ENCODE measurements at places on chromosomes 4 and X.
A peak's percentile ranks its signal among the peaks of the same experiment; 100 is the strongest.

DNA sequence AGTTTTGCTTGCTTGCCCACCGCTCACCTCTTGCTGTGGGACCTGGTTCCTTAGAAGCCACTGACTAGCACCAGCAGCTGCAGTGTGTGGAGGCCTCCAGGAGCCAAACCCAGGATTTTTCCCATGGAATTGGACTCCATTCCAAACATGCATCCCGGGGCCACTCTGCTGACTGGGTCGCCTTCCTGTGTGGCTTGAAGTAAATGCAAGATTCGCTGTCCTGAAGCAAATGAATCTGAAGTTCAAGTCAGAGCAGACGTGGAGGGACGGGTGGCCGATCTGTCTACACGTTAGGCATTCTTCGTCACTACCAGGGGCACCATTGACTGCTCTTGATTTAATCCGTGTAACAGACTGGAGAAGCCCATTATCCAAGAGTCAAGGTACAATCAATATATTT, 109.0 kb downstream of the SHOX start:
- H3K4me1 ChIP-seq = no peaks in the 10 kb centered on the region
- no peaks in the 10 kb centered on the region for H3K36me3 ChIP-seq
- no peak overlapping the region for H3K4me3 ChIP-seq
- H3K27me3 ChIP-seq = no peaks in the 10 kb centered on the region
- no peak overlapping the region for H3K27ac ChIP-seq
- DNase-seq = no peak

DNA sequence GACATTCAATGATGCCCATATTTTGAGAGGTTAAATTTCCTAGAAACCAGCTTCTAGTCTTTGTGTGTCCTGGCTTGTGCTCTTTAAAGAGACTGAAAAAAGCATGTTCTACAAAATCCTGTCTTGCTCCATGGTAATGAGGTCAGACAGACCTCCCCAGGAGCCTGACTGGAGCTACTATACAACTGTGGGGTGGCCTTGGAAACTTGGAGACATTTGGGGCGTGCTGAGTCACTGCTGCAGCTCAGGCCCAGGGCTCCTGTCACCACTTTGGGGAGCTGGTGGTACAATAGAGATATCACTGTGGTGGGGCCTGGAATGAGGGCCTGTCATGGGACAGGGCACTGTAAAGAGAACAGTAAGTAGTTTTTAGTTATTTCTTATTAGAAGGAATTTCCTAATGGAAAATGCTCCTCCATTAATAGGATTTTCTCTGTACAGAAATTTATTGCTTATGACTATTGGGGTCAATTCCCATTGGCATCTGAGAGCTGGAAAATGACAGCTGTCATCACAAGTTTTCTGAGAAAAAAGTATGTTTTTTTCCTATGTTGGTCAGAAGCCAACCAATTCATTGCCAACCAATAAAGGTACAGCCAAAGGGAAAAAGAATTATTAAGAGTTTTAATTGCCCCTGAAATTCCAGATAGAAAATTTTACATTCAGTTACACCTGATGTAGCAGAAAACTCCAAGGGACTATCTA, 207.4 kb upstream of the JADE1 start:
- H3K4me3 ChIP-seq = no peak overlapping the region
- H3K27me3 ChIP-seq = no peaks in the 10 kb centered on the region
- no peak for DNase-seq
- no peak overlapping the region for H3K27ac ChIP-seq
- peaks cover 27% of the 10 kb centered on the region for H3K4me1 ChIP-seq
- H3K36me3 ChIP-seq = no peaks in the 10 kb centered on the region

GRCh38 chr4:65023883-65024670, 614.8 kb upstream of the TECRL start:
- no peaks in the 10 kb centered on the region for H3K36me3 ChIP-seq
- no peaks in the 10 kb centered on the region for H3K4me1 ChIP-seq
- no peak overlapping the region for H3K4me3 ChIP-seq
- no peaks in the 10 kb centered on the region for H3K27me3 ChIP-seq
- H3K27ac ChIP-seq = no peak overlapping the region

DNA sequence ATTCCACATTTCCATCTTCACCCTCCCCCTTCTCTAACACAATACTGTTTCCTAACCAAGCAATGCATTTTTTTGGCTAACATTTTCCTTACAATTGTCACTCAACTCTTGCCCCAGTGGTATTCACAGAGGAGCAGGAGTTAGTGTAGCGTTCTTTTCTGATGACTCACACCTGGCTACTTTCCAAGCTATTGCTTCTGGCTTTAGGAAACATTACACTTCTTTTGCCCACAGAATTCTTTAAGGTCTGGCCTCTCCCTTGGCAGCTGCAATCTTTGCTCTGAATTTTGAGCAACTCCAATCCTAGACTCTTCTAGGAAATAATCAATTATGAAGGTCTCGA, 27.5 kb upstream of the PDGFC start:
- peaks cover 11% of the 10 kb centered on the region for H3K4me1 ChIP-seq
- H3K36me3 ChIP-seq = no peaks in the 10 kb centered on the region
- DNase-seq = no peak
- H3K4me3 ChIP-seq = no peak overlapping the region
- no peaks in the 10 kb centered on the region for H3K27me3 ChIP-seq

- peaks cover 4% of the 10 kb centered on the region for H3K36me3 ChIP-seq
- no peak for DNase-seq
- H3K27me3 ChIP-seq = no peaks in the 10 kb centered on the region
- H3K27ac ChIP-seq = peak overlapping the region; percentile 95
Measured at GRCh38 chr4:99090481-99091215, 2.1 kb upstream of the ADH5 start.

- no peak for DNase-seq
- H3K27me3 ChIP-seq = no peaks in the 10 kb centered on the region
- H3K36me3 ChIP-seq = no peaks in the 10 kb centered on the region
- H3K27ac ChIP-seq = no peak overlapping the region
- no peak overlapping the region for H3K4me3 ChIP-seq
Measured at GRCh38 chrX:136051611-136052010, 66.4 kb downstream of the SLC9A6 start.

GRCh38 chr4:163485589-163485988, 8.9 kb upstream of the TMA16 start:
- DNase-seq = no peak
- H3K27me3 ChIP-seq = no peaks in the 10 kb centered on the region
- H3K36me3 ChIP-seq = no peaks in the 10 kb centered on the region
- no peak overlapping the region for H3K27ac ChIP-seq
- no peak overlapping the region for H3K4me3 ChIP-seq
- H3K4me1 ChIP-seq = no peaks in the 10 kb centered on the region

- no peak overlapping the region for H3K27ac ChIP-seq
- no peaks in the 10 kb centered on the region for H3K36me3 ChIP-seq
- DNase-seq = no peak
- H3K4me3 ChIP-seq = no peak overlapping the region
- no peaks in the 10 kb centered on the region for H3K27me3 ChIP-seq
Measured at GRCh38 chr4:90317785-90318184, 190.6 kb downstream of the CCSER1 start.

DNA sequence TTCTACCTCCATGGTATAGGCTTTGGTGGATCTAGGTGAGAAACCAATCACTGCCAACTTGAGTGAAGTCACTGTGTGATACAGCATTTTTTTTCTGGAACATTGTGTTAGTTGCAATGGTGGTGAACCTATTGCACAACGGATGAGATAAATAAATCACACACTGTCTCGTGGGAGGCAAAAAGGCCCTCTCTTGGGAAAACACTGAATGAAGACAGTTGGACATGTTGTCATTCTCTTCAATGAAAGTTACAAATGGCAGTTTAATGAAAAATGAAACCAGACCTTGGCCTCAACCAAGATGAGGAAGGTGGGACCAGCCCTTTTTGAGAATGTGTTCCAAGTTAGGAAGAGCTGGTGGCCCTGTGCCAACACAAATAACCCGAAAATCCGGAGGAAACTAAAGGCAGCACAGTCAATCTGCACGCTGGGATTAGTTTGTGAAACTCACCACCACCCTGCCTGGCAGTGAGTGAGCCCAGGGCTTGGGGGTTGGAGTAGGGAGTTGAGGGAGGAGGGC, 5.4 kb upstream of the ADGRG2 start:
- DNase-seq = no peak
- peaks cover 2% of the 10 kb centered on the region for H3K27me3 ChIP-seq
- H3K27ac ChIP-seq = no peak overlapping the region
- H3K4me1 ChIP-seq = no peaks in the 10 kb centered on the region
- no peaks in the 10 kb centered on the region for H3K36me3 ChIP-seq
- no peak overlapping the region for H3K4me3 ChIP-seq

DNA sequence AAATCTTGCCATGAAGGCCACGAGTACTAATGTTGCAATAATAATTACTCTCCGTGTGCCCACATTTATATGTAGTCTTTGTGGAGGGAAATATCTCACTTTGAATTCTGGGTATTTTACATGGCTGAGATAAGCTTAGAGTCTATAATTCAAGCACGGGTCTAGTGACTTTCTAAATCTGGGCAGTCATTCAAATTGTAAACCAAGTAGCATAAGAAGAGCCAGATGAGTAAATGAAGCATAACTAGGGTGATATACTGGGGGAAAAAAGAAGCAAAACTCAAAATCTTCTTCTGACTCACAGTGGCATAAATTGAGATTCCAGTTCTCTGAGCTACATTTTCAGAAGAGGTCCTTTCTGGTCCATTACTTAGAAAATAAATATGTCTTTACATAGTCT, 53.0 kb downstream of the MAPK10 start:
- DNase-seq = no peak
- no peaks in the 10 kb centered on the region for H3K27me3 ChIP-seq
- no peaks in the 10 kb centered on the region for H3K36me3 ChIP-seq
- H3K4me1 ChIP-seq = no peaks in the 10 kb centered on the region
- no peak overlapping the region for H3K4me3 ChIP-seq

DNA sequence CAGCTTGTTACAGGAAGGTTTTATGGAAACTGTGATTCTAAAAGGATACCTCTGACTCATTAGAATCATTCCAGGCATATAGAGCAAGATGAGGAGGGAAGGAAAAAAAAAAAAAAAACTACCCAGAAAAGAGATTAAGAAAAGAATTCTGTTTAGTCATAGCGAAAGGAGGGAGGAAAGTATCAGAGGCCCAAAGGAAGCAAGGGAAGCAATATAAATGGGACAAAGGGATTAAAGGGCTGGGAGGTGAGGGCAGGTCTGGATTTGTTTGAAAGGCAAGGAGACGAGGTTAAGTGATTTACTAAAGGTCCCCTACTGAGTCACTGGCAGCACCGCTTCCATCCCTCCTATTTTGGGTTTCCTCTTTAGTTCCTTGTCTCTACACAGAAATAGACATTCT, 88.6 kb upstream of the IL1RAPL1 start:
- no peaks in the 10 kb centered on the region for H3K4me1 ChIP-seq
- H3K27ac ChIP-seq = no peak overlapping the region
- no peak overlapping the region for H3K4me3 ChIP-seq
- no peaks in the 10 kb centered on the region for H3K36me3 ChIP-seq
- no peak for DNase-seq

GRCh38 chr4:159577241-159577640, 474.4 kb downstream of the RAPGEF2 start:
- no peak overlapping the region for H3K4me3 ChIP-seq
- no peaks in the 10 kb centered on the region for H3K4me1 ChIP-seq
- DNase-seq = no peak
- H3K36me3 ChIP-seq = no peaks in the 10 kb centered on the region
- H3K27ac ChIP-seq = no peak overlapping the region
- H3K27me3 ChIP-seq = no peaks in the 10 kb centered on the region

- no peaks in the 10 kb centered on the region for H3K36me3 ChIP-seq
- no peak overlapping the region for H3K4me3 ChIP-seq
- DNase-seq = no peak
- no peaks in the 10 kb centered on the region for H3K4me1 ChIP-seq
Measured at GRCh38 chr4:176767183-176767582, 25.5 kb downstream of the VEGFC start.

DNA sequence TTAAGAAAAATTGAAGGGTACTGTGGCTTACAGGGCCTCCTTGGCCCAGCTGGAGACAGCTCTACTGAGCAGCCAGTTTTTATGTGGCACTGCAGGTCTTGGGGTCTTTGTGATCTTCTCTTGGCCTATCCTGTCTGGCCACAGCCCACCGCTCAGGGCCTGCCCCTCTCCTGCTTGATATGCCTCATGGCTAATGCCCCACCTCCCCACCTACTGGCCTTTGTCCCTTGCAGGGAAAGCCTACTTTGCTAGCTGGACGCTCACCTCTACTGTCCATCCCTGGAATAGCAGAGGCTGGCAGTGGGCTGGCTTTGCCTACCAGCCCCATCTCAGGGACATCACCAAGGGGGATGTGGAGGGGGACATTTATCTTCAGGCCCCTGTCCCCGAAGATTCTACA, 134.1 kb downstream of the PJA1 start:
- DNase-seq = no peak
- peaks cover 11% of the 10 kb centered on the region for H3K4me1 ChIP-seq
- no peak overlapping the region for H3K4me3 ChIP-seq
- H3K27ac ChIP-seq = no peak overlapping the region
- H3K36me3 ChIP-seq = no peaks in the 10 kb centered on the region

GRCh38 chr4:109046471-109047201, 255.8 kb downstream of the COL25A1 start:
- no peaks in the 10 kb centered on the region for H3K36me3 ChIP-seq
- H3K27me3 ChIP-seq = no peaks in the 10 kb centered on the region
- peak overlapping the region; percentile 34 for H3K4me3 ChIP-seq
- H3K27ac ChIP-seq = peak overlapping the region; percentile 46
- no peak for DNase-seq
- peaks cover 9% of the 10 kb centered on the region for H3K4me1 ChIP-seq

DNA sequence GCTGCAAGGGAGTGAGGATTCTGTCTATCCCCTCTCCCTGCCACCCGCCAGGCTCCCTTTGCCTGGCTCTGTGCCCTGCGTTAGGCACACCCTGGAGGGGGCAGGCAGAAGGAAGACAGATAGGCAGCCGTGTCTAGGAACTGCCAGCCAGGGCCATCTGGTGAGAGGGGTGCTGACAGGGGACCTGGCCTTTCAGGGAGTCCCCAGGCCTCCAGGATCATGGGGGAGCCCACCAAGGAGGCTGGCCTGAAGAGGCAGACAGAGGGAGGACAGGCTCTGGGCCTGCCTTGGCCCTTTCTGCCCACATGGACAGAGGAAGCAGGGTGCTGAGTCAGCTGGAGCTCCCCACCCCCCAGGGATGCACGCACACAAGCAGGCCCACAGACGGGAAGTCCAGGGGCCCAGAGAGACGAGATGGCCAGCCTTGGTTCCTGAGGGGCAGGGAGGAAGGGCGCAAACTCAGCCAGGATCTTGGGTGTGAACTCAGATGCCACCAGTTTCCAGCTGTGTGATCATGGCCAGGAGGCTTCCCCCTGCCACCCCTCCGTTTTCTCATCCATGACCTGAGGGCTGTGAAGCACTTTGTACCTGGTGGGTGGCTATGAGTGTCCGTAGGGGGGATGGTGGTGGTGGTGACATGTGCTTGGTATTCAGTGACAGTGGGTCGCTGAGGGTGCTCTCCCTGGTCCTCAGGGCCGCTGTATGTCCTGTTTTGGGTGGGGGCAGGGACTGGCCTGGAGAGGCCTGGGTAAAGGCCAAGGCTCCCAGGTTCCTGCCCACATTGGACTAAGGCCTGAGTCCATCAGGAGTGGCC, 1.8 kb downstream of the SH3BP2 start:
- no peaks in the 10 kb centered on the region for H3K27me3 ChIP-seq
- peaks cover 82% of the 10 kb centered on the region for H3K4me1 ChIP-seq

- no peak for DNase-seq
- no peaks in the 10 kb centered on the region for H3K27me3 ChIP-seq
- no peak overlapping the region for H3K27ac ChIP-seq
- H3K36me3 ChIP-seq = no peaks in the 10 kb centered on the region
- H3K4me3 ChIP-seq = no peak overlapping the region
- no peaks in the 10 kb centered on the region for H3K4me1 ChIP-seq
Measured at GRCh38 chr4:169383724-169384123, 113.0 kb upstream of the SH3RF1 start.

GRCh38 chrX:122270809-122271494, 913.1 kb upstream of the GRIA3 start:
- no peak overlapping the region for H3K4me3 ChIP-seq
- H3K36me3 ChIP-seq = no peaks in the 10 kb centered on the region
- no peaks in the 10 kb centered on the region for H3K27me3 ChIP-seq

Measured in lower lobe of right lung (tissue), 2 donors.